IPS-NIHi11 (cell line): ENCODE measurements at places on chromosomes 4 and X.

DNA sequence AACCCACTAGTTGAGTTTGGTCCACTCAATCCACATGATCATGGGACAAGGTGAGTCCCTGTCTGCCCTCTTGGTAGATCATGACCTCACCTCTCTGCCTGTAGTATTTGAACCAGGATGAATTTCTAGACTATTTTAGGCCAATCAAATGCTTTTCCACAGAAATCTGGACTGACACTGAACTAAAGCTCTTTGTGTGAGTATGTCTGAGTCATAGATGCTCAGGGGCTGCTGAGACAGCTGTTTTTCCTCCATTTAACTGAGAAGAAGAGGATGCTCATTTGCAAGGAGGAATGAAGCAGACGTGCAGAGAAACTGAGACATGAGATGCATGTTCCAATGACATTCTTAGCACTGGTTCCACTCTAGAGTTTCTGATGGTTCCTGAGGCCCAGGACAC lies 77.3 kb upstream of the TMEM47 start:
- no peak for DNase-seq

DNA sequence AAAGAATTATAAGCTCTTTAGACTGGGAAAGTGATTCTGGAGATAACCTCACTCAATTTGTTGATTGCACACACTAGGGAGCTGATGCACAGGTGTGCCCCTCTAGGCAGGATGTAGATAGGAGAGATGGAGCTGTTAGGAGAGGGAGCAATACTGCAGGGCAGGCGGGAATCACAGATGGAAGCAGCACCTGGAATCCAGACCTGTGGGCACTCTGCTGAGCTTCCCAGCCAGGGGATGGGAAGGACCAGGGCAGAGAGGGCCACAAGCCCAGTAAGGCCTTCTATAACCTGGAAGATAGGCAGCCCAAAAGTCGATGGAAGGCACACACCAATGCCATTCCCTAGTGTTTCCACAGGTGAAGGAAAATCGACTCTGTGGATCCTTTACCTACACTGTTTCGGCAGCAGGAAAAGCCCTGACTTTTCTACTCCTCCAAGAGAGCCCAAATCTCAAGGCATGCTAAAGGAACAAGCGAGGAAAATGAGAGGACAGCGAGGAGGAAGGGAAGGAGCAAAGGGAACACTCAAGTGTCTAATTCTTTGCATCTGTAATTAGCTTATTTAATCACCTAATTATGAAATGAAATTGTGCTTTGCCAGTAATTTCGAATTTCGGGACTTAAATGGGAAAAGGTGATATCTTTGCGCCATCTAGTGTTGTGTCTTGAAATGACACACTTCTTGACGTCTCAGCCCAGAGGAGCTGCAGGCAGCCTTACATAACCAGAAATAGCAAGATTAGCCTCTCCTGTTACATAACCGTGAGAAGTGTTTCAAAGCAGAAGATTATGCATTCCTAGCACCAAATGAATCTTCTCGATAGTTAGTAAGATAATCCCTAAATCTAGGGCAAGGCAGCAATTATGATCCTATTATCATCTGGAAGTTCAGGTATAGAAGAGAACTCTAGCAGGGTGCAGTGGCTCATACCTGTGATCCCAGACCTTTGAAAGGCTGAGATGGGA lies 31.0 kb upstream of the TLR3 start:
- peak; percentile 78 for DNase-seq

DNA sequence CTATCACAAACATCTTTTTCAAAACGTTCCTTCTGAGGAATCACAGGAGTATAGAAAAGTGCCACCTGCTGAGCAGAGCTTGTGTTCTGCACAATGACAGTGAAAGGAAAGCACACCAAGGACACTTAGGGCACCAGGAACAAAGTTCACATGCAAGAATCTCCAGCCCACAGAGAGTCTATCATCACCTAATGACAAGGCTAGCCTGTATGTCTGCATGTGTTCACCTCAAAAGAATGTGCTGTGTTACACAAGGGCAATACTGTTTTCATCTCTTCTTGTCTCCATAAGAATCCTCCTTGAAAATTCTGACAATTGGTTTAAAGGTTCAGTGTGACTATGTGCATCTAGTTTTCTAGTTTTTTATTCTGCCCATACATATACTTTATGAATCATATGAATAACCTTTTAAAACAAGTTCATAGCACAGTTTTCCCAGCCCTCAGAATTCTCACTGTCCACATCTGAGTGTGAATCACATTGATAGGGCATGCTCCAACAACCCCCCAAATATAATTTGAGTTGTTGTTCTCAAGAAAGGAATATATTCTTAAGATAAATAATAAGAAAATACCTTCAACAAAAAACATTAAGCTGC lies 118.0 kb downstream of the PWWP3B start:
- no peak for DNase-seq

DNA sequence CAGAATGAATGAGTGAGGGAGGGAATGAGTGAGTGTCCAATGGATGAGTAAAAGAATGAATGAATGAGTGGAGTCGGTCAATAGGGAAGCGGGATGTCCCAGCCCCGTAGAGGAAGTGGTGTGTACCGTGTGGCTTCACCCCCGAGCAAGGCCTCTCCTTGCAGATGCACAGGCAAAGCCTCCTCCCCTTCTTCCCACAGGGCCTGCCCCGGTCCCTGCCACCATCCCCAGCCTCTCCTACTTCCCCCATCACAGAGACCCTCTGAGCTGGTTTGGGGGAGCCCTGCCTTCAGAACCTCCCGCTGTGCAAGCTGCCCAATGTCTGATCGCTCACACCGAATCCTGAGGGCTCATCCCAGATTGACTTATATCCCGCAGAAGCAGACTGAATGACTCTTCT lies 13.6 kb downstream of the HTRA3 start:
- DNase-seq: no peak

DNA sequence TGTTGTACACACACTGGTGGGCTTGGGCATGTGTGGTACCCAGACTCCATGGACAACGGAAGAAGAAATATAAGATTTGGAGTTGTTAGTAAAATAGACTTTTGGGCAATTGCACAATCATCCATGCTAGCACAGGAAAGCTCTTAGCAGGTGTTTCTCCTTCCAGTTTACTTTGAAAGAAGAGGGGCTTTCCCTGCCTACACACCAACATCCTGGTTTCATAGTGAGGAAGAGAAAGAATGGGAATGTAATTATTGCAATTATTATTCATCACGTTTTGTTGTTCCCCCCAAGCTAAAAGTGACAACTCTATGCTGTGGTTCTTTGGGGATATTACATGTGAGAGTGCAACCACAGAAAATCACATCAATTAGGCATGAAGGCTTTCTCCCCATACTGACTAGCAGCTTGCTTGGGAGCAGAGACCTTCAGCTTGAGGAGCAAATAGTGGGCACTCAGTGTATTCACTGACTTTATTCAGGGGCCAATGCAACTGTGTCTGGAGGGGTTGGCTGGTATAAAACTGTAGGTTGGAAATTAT lies 57.2 kb upstream of the PUDP start:
- DNase-seq: no peak

- no peak for DNase-seq
Observed at GRCh38 chr4:107916623-107917022, 14.7 kb upstream of the CYP2U1 start.

- no peak for DNase-seq
Observed at GRCh38 chrX:63128509-63128908, 222.6 kb downstream of the SPIN4 start.

- peak; percentile 72 for DNase-seq
Observed at GRCh38 chr4:140851032-140851636, 94.9 kb upstream of the TBC1D9 start.

- DNase-seq: no peak
Observed at GRCh38 chrX:9626379-9626778, 139.3 kb downstream of the GPR143 start.
